Heart right ventricle (tissue), 16 donors: ENCODE measurements at places on chromosomes 12 and 14. TPM values are rescaled to one million over a fixed set of nuclear protein-coding genes. Genes with fewer than 3 reads are reported as not detected.

- DNase-seq, result no peak
Observed at GRCh38 chr12:104588047-104588920, 131.5 kb downstream of the CHST11 start.

DNA sequence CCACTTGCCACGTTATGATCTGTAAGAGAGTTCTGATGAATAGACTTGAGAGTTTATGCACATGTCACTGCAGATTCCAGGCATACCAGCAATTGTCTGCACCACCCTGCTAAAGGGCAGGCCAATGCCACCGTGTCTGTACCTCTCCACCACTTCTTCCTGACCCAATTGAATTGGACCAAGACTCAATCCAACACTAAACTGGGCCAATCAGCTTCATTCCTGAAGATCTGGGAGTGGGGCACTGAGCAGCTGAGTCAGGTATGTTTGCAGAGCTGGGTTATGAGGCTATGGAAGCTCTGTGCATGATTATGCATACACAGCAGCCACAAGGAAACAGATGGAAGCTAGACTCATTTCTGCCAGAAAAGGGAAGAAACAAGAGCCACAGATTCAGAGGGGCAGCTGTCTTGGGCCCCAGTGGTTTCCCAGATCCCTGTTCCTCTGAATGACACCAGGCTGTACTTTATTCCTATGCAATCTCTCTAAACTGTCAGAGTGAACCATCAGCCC lies 28.0 kb downstream of the DAO start:
- no peak for DNase-seq

GRCh38 chr12:97131220-97131981 lies 224.3 kb downstream of the NEDD1 start:
- DNase-seq, result no peak

DNA sequence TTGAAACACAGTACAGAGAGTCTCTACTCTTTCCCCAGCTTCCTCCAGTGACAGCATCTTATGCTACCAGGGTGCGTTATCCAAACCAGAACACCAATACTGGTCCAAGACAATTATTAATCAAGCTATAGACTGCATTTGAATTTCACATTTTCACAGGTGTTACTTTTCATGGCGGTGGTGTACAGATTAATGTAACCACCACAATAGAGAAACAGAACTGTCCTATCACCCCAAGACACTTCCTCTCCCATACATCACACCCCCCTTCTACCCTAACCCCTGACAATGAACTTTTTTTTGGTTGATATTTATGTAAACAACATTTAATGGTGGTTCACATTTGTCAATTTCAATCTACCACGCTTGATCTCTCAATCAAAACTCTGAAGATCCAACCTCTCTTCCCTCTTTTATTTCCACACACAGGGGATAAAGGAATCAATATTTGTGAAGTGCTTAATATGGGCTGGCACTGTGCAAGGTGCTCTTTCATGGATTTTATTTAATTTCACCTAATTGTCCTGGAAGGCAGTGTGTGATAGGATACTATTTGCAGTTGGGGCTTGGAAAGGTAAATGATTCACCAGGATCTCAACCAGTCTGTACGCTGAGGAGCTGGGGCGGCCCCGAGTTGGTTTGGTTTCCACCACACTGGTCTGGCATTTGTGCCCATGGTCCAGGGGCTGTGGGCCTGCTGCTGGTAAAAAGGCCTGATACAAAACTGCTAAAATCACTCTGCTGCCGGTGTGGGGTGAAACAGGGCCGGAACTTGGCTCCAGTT lies 54.6 kb upstream of the DICER1 start:
- DNase-seq, result no peak

GRCh38 chr12:118065380-118065779 lies 4.4 kb upstream of the WSB2 start:
- no peak for DNase-seq

DNA sequence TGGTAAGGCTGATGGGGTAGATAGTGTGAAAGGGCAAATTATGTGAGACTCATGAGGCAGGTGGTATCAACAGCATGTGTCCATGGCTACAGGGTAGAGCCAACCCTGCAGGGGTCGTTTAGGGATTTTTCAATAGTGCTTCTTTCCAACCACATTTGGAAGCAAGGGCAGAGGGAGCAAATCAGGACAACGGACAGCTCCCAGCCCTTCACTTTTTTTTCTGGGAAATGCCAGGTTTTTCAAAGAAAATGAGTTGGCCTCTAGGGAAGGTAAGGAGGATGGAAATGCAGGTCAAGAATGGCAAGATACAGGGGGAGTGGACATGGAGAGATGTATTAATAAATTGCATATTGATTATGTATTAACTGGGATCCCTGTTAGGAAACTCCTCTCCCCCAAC lies 4.9 kb upstream of the CMA1 start:
- no peak for DNase-seq

DNA sequence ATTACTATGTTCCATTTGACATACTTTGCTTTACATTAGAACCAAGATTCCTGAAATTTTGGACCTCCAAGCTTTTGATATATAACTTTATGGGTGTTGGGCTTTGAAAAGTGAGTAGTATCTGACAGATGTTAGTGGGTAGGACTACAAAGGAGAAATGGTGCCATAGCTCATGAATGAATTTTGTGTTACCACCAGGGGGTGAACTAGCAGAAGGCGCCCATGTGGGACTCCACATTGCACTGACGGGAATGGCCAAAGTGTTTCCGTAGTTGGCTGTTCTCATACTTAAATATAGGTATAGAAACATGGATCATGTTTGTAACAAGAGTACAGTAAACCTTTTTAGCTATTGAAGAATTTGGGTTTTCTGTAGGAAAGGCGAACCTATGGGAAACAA lies 337.5 kb downstream of the FLRT2 start:
- DNase-seq, result no peak

DNA sequence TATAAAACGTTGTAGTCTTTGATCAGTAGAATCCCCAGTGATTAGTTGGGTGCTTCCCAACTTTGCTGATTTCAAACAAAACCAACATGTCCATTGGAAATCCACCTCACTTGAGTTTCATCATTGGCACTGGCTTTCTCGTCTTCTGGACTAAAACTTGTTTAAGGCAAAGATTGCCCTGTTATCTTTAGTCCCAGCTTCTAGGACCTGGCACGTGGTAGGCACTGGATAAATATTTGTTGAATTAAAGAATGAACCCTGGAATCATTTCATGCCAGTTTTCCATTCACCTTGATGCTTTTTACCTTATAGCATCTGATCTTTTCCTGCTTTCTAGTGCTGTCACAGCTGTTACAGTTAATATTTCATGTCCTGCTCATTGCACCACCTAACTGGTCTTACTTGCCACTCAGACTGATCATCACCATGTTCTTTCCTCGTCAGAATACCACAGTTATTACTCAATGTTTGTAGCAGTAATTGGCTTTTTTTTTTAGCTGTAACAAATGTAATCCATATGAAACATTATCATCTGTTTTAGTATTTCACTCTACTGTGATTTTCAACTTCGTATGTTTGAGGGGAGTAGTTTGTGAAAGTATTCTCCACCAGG lies 7.3 kb upstream of the C12orf50 start:
- no peak for DNase-seq

- DNase-seq, result no peak
Observed at GRCh38 chr14:97177635-97178034, 380.5 kb downstream of the VRK1 start.

DNA sequence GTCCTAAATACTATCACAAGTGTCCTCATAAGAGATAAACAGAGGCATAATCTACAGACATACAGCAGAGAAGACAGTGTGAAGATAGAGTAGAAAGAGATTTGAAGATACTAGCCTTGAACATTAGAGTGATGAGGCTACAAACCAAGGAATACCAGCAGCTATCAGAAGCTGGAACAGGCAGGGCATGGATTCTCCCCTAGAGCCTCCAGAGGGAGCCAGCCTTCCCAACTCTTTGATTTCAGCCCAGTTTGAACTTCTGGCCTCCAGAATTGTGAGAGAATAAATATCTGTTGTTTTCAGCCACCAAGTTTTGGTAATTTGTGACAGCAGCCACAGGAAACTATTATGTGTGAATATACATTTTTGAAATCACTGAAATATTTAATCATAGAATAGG lies 47.2 kb downstream of the CCDC91 start:
- no peak for DNase-seq

DNA sequence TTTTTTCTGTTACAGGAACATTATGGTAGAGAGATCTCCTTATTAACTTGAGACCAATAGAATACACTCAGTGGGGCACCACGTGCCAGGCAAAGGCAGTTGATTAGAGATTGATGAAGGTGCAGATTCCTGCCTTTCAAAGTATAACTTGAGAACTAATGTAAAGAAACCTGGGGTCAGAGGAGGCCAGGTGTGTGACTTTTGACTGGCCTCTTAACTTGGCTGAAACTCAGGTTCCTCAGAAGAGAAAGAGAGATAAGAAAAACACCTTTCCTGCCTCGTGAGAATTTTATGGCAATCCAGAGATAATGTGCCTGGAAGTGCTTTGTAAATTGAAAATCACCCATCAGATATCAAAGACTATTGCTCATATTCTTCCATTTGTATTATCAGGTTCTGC lies 110.7 kb upstream of the GZMB start:
- no peak for DNase-seq

DNA sequence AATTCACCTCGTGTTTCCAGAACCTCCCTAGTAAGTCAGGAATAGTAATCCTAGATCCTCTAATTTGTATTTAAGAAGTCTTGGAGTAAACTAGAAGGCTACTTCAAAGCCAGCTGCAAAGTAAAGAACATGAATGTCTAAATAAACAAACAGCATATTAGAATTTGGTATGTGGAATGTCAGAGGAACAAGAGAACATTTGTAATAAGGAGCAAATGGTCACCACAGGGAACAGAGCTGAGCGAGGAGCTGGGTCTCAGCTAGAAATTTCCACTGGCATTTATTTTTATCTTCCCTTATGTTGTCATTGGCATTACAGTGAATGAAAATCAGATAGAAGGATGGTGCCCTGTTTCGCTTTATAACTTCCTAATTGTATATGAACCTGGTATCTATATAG lies 50.2 kb downstream of the FRMD6 start:
- DNase-seq, result no peak

DNA sequence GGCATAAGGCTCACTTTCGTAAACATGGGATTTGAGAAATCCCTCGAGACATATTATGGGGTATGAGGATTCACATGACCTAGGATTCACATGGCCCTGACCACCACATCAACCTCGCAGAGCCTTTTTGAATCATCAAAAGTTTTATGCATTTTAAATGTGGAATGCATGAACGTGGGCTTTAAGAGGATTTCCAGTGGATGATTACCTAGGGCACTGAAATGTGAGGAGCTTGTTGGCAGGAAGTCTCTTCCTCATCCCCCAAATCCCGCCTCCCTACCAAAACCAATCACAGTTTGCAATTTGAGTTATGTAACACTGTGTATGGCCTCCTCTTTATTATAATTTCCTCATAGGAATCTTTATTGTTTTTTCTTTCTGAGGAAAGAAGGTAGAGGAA lies 659.6 kb upstream of the TBX3 start:
- DNase-seq, result no peak

DNA sequence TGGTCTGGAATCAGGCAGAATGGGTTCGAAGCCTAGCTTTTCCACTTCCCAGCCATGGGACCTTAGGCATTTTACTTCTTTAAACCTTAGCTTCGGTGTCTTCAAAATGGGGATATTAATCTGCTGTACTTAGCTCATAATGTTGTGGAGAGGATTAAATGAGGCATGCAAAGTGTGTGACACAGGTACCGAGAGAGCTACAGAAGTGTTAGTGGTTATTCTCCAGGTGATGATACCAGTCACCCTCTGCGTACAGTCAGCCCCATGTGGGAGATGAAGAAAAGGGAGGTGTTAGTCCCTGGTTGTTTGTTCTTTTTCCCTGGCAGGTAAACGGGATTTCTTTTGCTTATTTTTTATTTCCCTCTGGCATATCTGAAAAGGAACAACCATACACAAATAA lies 212.1 kb downstream of the PHLDA1 start:
- no peak for DNase-seq

DNA sequence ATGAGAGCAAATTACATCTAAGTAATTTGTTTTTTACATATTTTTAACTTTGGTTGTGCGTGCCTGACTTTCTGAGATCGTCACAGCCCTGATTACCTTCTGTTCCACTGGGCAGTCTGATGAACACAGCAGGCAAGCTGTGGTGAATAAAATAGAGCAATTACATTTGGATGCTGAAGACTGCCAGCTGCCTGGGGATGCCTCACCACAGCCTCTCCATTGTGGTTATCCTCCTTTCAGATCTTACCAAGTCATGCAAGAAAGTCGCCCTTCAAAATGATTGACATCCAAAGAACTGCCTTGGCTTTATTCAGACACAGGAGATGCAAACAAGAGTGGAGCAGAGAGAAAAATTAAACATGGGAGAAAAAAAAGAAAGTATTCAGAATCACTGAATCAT lies 456.6 kb upstream of the TMPO start:
- DNase-seq, result no peak

- no peak for DNase-seq
Observed at GRCh38 chr14:21475767-21476522, 814 bp downstream of the RAB2B start.

- DNase-seq, result no peak
Observed at GRCh38 chr12:5364036-5364770, 67.7 kb upstream of the NTF3 start.

- no peak for DNase-seq
Observed at GRCh38 chr12:1517007-1517406, 77.4 kb downstream of the FBXL14 start.

- no peak for DNase-seq
Observed at GRCh38 chr14:92609955-92610354, 96.4 kb downstream of the RIN3 start.

GRCh38 chr12:56510786-56511185 lies 10.8 kb upstream of the RBMS2 start:
- no peak for DNase-seq

- DNase-seq, result no peak
Observed at GRCh38 chr14:99573436-99574098, 30.4 kb downstream of the CCDC85C start.

- no peak for DNase-seq
Observed at GRCh38 chr12:88266806-88267360, 124.8 kb downstream of the TMTC3 start.

DNA sequence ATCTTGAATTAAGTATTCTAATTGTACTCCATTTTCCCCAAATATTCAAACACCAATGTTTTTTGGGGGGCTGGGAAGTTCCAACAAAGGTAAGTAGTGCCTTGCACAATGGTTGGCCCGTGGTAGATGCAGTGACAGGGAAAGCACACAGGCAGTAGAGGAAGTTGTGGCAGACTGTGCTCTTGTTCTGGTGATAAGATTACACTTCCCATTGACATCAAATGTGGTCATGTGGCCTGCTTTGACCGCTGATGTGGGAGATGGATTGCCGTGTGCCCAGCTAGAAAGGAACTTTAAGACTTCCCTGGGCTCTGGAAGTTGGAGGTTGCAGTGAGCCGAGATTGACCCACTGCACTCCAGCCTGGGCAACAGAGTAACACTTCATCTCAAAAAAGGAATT lies 223.8 kb downstream of the VRK1 start:
- DNase-seq, result no peak

Gene DNAJC22
- total RNA-seq, result 0.28 TPM

Gene BLTP3B
- 13.2 TPM for total RNA-seq

Gene CIDEB
- total RNA-seq, result 3.4 TPM

Gene MYH6
- 76.6 TPM for total RNA-seq

Gene IGFBP6
- 31.4 TPM for total RNA-seq

Gene KRT73
- not detected for total RNA-seq

Gene ZDHHC22
- not detected for total RNA-seq

Gene EGLN3
- total RNA-seq, result 281 TPM

Gene EMP1
- 150 TPM for total RNA-seq

Gene CPM
- total RNA-seq, result 2.6 TPM

Gene DCN
- total RNA-seq, result 812 TPM

Gene ASCL1
- not detected for total RNA-seq

Gene ARHGAP5
- total RNA-seq, result 176 TPM

Gene FGFR1OP2
- 27.3 TPM for total RNA-seq

Gene CDKL1
- 0.96 TPM for total RNA-seq

Gene IFNG
- total RNA-seq, result not detected

Gene ATN1
- 63.1 TPM for total RNA-seq
